ENCODE measurements at places on chromosomes 11 and 22.

DNA sequence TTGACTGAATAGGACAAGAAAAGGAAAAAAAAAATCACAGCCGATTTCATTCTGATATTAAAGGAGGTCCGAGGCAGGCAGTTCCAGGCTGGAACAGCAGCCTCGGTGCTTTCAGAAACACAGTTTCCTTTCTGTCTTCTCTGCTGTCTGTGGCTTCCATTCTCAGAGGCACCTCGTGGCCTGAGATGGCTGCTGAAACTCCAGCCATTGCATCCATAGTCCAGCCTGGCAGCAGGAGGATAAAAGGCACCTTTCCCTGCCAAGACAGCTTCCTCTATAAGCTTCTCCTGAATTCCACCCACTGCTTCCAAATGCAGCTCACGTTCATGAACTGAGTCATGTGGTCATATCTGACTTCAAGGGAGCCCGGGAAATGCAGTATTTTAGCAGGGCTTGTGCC, 390.5 kb downstream of the TBC1D22A start:
- no peak for DNase-seq

DNA sequence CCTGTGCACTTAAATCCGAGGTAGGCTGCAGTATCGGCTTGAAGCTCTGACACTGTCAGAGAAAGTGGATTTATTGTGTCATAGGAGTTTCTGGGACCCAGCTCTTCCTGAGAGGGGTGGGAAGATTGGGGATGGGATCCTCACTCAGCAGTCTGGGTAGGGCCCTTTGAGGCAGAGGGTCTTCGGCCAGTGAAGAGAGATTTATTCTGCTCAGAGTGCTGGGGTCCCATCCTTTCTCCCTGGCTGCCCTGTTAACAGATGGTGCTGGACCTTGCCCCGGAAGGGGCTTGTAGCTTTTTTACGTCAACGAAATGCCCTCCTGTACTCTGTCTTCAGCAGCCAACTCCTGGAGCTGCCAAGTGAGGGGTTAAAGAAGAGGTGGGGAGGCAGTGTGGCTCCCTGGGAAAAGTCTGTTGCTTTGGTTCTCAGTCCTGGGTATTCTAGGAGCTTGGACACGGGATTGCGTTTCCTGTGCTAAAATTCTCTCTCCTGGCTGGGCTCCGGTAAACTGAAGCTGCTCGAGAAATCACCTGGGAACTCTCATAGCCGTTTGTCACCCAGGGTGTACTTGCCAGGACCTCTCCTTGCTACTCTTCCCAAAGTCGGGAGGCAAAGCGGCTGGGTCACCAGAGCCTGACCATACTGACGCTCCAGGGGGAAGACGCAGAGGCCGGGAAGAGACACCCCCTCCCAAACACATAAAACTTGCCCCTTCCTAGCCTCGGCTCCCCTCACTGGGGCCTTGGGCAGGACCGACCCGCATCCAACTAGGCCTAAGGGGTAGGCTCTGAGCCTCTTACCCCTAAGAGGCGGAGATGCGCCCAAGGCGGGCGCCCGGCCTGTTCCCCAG, 806 bp upstream of the SMDT1 start:
- DNase-seq, result no peak

- DNase-seq, result no peak
These were observed 5.1 kb upstream of the LMO1 start for GRCh38 chr11:8268530-8269400.

DNA sequence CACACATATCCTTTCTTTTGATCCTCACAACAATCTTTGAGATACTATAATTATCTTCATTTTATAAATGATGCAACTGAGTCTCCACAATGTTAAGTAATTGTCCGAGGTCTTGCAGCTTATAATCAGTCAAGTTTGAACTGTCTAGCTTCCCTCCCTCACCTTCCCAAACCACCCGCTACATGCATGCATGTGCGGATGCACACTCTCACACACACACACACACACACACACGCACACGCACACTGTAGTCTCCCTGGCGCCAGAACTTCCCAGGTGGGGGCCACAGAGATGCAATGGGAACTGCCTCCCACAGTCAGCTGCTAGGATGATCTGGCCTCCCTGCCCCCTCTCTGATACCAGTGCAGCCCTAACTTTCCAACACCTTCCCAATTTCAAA, 501.3 kb downstream of the BUD13 start:
- DNase-seq, result no peak

DNA sequence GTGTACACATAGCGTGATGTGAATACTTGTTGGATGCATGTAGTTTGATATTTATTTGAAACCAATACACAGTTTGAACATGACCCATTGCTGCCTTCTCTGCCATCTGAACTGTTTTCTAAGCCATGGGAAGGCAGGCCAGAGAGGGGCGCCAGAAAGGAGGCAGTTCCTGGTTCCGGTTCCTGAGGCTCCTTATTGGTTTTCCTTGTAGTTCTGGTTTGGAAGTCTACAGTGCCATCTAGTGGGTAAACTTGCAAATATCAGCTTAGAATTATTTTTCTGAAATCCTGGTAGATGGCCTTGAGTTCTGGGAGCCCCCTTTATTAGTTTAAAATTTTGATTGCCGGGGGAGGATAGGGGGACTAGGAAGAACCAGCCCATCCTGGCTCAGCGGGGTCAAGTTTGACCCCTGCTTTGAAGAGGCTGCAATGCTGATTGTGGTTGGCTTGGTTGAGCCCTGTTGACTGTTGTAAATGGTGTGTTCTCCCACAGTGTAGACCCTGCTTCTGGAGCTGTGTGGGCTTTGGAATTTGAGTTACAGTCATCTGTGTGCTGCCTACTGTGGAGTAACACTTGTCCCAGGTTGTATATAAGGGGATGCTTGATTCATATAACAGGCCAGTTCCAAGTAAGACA, 48.4 kb downstream of the GRAMD1B start:
- peak; percentile 43 for DNase-seq

GRCh38 chr11:37264783-37265182, 666.7 kb upstream of the RAG2 start:
- no peak for DNase-seq

DNA sequence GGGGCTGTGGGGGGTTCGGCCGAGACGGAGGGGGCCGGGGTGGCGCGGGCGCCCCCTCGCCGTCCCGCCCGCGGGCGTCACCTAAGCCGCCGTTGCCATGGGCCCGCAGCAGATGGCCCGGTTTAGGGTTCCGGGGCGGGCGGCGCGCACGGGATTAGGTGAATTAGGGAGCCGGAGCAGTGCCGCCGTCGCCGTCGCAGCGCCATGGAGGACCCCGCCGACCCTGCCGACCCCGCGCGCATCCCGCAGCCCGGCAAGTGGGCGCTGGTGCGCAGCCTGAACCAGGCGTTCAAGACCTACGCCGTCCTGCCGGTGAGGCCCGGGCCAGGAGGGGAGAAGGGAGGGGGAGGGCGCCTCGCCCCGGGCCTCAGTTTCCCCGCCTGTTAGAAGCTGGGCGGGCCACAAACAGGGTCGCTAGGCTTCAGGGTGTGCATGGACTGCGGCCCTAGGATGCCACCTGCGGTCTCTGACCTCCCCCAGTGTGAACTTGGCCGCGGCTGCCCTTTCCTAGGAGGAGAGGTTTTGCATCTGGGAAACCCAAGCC, 10.1 kb downstream of the MYO7A start:
- DNase-seq, result no peak

DNA sequence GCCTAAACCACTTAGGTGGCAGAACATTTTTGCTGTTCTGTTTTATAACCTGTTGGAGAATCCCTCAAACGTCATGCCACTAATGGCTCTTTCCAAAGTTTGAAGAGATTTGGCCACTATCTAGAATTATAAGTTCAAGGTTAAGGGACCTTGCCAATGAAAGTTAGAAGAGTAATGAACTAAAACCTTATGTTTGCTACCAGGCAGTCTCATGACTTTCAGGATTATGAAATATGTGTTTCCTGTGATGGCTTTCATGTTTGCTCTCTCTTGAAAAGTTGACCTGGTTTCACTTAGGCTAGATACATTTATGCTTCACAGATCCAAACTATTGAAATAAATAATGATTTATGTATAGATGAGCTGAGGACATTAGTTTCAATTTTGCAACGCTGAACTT, 340.0 kb downstream of the LRRC4C start:
- DNase-seq, result no peak

GRCh38 chr11:131481303-131481702, 110.9 kb downstream of the NTM start:
- DNase-seq, result no peak

DNA sequence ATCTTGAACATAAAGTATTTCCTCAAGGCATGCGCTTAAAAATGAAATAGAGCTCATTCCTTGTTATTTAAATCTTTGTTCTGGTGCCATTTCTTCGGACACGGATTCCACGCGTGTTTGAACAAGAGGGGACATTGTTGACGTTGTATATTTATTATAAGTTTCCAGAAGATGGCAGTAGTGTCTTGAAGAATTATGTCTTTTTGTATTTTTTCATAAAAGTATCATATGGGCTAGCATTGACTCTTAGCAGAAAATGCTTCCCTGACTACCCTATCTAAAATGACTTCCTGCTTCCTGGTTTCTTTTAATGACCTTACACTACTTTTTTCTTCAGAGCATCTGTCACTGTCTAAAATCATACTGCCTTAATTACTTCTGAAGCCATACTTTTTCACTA, 20.4 kb downstream of the BIRC2 start:
- no peak for DNase-seq

DNA sequence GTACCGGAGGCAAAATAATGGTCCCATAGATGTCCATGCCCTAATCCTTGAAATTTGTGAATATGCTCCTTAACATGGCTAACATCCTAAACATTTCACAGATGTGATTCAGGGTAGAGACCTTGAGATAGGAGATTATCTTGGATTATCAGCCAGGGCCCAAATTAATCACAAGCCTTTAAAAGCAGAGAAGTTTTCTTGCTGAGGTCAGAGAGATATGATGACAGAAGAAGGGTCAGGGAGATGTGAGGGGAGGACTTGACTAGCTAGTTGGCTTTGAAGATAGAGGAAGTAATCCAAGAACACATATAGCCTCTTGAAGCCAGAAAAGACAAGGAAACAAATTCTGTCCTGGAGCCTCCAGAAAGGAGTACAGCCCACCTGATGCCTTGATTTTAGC, 19.1 kb upstream of the FDX1 start:
- no peak for DNase-seq

DNA sequence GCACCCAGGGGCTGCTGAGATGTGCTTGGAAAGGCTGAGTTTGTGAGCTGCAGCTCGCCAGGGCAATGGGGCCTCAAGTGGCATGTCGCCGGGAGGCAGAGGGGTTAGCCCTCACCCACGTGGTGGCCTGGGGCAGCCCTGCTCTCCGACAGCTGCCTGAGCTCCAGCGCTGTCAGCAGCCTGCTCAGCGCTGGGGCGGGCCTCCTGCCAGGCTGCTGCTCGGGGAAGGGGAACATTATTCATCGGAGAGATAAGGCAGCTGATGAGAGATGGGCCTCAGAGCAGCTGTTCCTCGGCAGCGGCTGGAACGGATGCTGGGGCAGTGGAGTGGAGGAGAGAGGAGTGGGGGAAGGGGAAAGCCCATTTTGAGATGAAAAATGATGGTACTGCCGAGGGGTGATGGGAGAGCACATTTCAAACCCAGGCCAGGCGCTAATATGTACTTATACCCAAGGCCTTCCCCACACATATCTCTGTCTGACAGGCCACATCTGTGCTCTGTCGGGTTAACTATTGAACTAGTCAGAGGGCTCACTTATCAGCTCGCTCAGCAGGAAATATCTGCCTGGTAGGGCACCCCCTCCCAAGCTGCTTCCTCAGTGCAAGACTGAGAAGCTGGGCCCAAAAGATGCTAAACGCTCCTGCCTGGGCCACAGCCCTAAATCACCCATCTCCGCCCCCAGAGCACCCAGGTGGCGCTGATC, 79.5 kb downstream of the TIMP3 start:
- no peak for DNase-seq

DNA sequence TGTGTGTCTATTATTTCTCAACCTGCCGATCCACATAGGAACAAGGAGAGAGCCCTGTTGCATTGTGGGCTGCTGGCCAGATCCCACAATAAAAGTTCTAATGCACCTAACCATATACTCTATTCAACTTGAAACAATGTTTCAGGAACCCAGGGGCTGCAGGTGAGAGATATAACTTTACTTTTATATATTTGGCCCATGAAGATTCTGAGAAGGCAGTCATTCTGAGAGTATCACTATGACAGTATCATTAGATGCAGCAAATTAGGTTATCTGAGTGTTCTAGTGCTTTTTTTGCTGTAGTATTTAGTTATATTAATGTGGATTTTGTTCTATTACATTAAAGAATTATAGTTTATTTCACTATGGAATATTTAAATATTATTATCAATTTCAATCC, 655.1 kb upstream of the ARHGAP42 start:
- no peak for DNase-seq

- DNase-seq, result peak; percentile 58
These were observed 1.6 kb downstream of the C1QTNF6 start for GRCh38 chr22:37186228-37186996.
